Skeletal muscle cell (primary cell): ENCODE measurements at places on chromosomes 6 and 20.

DNA sequence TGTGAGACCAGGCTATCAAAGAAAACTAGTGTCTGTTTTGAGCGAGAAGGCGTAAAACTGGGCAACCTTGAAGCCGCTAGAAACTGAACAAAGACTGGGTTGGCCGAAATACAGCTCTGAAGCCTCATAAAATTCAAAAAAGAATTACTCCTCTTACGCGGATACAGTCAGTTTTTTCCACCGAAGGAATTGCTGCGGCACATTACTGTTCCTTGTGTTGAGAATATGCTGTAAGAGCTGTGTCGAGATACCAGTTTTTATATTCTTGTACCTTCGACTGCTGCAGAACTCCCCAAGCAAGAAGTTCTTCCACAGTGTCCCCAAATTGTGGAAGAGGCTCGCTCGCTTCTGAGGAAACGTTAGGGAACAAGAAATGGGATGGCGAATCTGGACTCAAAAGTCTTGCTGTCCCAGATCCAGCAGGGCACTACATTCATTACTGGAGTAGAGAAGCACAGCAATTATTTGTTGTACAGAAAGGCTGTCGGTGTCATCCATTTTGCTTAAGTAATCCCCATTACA is 523 bp upstream of the COX7A2 start:
- DNase-seq, result no peak

DNA sequence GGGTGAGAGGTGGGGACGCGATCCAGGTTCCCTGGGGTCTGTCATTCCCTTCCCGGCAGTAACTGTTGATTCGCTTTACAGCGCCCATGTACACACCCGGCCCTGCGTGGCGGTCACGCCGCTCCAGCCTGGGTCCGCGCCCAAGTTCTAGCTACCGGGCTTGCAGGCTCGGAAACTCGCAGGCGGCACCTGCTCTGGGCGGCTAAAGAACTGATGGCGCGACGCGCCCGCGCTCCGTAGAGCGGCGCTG is 1.4 kb upstream of the POU3F2 start:
- no peak for DNase-seq

DNA sequence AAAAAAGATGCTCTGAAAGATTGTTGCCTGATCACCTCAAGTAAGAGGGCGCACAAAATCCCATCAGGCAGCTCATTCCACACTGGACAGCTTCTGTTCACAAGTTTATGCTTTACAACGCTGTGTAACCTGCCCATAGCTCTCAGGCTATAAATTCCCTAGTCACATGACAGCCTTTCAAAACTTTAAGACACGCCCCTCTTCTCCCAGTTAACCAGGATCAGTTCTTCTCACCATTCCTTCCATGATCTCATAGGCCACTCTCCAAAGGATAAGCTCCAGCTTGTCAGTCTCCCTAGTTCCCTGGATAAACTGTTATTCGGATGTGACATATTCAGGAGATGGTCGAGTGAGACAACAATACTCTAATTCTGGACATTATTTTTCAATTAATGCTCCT is 15.0 kb downstream of the ADNP start:
- DNase-seq, result no peak

DNA sequence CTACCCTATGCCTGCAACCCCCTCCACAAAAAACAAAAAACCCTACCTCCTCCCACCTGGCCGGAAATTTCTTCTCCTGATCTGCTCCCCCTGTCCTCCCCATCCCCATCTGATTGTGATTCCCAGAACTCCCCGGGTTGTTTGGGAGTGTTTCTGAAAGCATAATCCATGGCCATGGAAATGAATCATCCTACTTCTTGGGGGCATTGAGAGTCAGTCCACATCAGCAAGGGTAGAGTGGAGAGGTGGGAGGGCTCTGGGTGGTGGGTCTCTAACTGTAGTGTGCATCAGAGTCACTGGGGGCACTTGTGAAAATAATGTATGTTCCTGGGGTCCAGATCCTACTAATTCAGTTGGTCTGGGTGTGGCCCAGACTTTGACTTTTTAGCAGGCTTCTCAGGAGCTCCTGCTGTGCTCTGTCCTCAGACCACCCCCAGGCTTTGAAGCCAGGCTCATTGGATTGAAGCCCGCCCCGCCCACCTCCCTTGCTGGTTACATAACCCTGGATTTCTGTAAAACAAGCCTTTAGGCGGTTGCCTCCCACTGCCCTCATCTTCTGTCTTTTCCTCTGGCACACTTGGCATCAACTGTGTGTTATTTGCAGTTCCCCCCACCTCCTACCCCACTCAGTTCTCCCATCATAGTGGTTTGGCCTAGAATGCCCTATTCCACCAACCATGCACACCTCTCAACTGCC is 10.5 kb downstream of the PIGT start:
- no peak for DNase-seq
